ENCODE measurements at places on chromosomes 5 and 9.

DNA sequence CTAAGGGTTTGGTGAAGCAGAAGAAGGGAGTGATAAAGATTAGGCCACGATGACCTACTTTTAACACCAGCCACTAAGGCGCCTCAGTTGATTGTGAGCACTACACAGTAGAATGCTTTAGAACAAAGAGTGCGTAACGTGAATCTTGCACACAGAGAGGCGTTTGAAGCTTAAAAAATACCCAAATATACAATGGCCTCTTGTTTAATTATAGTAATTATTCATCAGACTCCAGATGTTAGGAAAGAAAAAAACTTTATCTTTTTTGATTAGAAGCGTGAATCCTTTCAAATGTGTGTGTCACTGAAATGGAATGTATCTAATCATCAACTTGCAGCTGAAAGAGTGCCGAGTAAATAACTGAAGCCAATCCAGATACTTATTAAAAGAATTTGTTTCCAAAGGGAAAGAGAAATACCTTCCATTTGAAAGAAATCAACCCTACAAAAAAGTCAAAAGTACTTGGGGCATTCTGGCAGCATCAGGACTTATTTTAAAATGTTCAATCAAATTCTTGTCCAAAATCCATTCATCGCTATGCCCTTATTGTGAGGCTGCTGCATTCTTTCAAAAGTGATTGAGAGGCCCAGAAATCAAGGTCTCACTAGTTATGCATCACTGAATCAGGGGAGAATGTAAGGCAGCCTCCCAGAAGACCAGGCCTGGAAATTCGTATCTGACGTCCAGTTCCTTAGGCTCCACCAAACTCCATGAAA, 337.5 kb downstream of the ZNF608 start:
- no peak for DNase-seq

- DNase-seq, result no peak
Observed at GRCh38 chr9:81789721-81790120, 100.4 kb upstream of the TLE1 start.

- DNase-seq, result no peak
Observed at GRCh38 chr5:5421149-5421960, 1.1 kb upstream of the ICE1 start.

- no peak for DNase-seq
Observed at GRCh38 chr5:133253671-133254070, 201.9 kb downstream of the HSPA4 start.

DNA sequence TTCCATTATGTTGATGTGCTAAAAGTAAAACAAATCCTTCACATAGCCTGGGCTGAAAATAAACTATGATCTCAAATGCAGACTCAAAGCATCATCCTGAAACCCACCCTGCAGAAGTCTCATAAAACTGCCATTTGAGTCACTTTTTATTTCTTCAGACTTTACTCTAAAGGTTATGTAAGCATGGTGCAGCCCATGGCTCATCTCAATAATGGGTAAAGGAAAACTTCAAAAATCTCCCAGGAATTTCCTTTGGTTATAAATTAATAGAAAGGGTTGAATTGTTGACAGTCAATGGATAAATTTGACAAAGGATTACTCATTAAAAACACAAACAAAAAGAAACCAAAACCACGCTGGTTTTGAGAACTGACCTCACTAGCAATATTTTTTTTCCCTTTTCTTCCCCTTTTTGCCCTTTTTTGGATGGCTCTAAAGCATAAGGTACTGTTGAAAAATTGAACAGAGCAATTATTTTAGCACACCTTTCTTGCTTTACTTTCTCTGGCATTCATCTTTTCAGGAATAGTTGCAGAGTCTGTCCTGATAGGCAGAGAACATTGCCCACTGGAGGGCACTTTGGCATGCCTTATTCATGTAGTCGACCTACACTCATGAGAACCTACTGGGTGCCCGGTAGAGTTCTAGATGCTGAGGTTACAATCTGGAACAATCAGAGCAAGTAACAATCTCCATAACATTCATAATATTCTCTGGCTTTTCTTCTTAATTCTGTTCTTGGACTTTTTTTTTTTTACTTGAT, 191.4 kb downstream of the TMEM167A start:
- DNase-seq, result no peak

DNA sequence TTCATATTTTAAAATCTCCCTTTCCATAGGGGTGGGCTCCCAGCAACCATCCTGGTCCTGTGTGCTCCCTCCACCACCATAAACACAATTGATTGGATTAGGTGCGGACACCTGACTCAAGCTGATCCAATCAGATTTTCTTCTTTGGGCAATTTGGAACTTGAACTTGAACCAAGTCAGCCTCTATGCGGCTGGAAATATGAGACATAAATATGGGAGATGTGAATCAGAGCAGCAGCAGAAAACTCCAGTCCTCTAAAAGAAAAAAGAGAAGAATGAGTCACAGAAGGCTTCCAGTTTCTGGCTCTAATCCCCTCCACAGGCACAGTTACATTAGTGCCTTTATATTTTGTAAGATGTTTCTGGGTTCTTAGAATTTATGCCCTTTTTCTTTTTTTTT, 306.6 kb downstream of the MLLT3 start:
- no peak for DNase-seq

DNA sequence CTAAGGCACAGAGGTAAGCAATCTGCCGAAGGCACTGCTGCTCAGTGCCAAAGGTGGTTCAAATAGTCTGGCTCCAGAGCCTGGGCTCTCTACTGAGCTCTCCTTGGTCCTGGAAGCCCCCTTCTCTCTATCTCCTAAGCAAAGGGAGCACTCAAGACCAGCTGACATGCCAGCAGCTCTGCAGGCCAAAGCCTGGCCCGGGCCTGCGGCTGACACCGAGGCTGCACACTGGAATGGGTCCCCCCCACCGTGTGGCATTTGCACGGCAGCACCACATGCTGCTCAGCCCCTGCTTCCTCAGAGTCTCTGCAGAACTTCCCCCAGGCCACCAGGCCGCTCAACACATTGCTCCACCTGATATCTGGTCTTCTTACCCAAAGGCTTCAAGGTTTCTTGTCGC, 57.8 kb upstream of the GOLPH3 start:
- DNase-seq, result no peak

- DNase-seq, result no peak
Observed at GRCh38 chr5:158049459-158049858, 190.5 kb upstream of the CLINT1 start.

DNA sequence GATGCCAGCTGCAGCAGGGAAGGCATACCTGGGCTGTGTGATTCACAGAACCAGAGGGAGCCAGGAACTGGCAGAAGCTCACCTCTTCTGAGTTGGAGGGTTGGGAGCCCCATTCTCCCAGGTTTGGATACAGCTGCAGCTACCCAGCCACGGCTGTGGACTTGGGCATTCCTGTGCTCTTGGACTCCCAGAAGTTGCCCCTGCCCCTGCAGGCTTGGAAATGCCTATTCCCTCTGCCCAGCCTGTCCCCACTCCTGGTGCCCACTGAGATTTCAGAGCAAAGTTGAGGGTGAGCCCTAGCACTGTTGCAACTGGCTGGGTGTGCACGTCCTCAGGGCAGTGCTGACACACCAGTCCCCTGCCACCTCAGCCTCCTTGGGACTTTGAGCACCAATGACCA, 489.7 kb downstream of the SLCO4C1 start:
- no peak for DNase-seq

DNA sequence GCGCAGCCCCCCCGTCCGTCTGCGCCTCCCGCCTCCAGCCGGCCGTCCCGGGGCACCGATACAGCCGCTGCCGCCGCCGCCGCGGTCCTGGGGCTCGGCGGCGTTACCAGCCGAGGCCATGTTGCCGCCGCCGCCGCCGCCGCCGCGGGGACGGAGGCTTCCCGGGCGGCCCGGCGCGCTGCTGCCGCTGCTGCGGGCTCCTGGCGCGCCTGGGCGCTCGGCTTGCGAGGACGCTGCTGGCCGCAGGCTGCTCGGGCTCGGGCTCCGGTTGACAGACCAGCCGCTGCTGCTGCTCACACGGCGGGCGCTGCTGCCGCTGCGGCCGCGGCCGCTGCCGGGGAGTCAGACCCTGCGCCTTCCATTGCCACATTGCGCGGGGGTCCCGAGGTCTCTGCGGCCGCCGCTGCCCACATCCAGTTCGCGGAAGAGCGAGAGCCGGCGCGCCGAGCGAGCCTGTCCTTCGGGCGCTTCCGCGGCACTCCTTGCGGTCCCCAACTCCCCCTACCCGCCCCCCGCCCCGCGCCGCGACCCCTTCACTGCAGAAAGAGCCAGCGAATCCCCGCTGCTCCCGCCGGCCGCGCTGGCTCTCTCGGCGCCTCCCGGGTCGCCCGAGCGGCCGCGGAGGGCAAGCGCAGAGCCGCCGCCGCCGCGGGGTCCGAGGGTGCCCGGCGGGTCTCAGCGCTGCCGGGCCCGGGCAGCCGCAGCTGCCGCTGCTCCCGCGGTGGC, 8.4 kb downstream of the PTCH1 start:
- DNase-seq, result peak; percentile 17

DNA sequence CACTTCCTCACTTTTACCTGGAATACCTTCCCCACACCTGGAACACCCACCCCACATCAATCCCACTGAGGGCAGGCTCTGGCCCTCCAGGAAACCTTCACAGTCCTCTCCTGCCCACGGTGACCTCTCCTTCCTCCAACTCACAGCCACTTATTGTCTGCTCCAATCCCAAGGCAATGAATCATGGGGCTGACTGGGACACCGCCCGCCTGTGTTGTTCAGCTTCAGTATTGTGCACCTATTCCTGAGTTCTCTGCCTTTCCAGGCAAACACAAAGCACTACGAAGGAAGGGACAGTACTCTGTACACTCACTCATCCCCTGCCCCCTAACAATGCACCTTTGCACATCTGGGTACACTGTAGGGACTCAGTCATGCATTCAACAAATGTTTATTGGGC, 7.3 kb downstream of the PCDH1 start:
- no peak for DNase-seq

- no peak for DNase-seq
Observed at GRCh38 chr5:20041326-20042274, 53.6 kb upstream of the CDH18 start.

DNA sequence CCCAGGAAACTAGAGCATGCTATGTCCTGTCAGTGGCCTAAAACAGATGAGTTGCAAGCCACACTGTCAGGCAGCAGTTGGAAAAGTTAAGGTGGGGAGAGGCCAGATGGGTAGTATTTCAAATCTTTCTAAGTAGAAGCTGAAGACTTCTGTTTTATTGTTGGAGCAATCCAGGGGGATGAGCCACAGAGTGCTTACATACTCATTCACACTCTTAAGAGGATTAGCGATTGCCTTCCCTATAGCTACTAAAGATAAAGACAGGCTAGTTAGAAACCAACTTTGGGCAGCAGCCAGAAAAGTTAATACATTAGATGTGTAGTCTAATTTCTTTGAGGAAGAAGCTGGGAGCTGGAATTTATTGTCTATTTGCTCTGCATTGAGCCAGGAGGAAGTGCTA, 61.7 kb upstream of the ELAVL2 start:
- no peak for DNase-seq

DNA sequence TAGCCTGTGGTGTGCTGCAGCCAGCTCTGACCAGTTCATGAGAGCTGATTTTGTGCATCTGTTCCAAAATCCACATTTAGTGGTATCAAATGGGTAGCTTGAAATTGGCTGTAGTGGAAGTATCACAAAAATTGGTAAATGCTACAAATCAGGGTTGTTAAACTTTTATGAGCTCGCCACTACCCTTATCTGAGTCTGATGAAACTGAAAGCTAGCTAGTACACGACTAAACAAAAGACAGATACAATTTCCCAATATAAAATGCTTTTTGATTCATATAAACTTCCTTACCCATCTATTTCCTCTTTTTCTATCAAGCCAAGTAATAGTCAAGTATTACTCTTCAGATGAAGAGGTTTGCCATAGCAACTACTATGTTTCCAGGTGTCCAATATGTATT, 392.0 kb downstream of the TMEM161B start:
- no peak for DNase-seq

DNA sequence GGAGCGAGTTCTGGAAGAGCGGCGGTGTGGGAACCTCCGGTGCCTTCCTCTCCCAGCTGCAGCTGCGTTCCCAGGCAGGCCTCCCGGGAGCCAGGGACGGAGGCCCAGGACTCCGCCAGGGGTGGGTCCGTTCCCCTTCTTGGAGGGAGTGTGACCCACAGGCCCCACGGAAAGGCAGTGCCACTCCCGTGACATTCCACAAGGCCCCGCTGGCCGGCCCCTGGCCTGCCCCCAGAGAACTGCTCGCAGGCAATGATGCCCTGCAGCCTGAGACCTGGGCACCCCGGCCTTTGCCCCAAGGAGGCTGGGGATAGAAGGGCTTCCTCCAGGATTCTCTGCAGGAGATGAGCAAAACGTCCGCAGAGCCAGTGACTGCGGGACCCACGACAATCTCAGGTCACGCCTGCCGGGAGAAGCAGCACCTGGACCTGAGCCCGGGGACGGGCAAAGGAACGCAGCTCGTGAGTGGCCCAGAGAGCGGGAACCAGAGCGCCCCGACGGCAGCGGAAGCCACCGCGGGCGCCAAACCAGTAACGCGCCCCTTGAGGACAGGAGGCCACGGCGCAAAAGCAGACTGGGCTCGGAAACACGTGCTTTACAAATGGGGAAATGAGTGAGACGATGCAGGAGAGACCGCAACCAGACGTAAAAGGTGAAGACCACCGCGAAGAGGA, 9.3 kb downstream of the OBP2B start:
- peak; percentile 9 for DNase-seq

DNA sequence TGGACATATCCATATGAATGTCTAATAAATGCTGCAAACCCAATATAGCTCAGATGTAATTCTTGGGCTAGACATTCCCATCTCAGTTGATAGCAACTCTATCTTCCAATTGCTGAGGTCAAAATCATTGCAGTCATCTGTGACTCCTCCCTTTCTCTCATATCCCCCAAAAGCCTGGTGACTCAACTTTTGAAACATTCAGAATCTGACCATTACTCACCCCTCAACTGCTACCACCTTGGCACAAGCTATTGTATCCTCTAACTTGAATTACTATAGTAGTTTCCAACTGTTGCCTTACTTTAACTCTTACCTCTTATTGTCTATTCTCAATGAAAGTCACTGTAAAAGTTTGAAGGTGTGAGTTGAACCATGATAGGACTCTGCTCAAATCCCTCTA, 600.1 kb upstream of the RGMB start:
- no peak for DNase-seq

- no peak for DNase-seq
Observed at GRCh38 chr9:89923961-89924504, 319.2 kb downstream of the GADD45G start.

DNA sequence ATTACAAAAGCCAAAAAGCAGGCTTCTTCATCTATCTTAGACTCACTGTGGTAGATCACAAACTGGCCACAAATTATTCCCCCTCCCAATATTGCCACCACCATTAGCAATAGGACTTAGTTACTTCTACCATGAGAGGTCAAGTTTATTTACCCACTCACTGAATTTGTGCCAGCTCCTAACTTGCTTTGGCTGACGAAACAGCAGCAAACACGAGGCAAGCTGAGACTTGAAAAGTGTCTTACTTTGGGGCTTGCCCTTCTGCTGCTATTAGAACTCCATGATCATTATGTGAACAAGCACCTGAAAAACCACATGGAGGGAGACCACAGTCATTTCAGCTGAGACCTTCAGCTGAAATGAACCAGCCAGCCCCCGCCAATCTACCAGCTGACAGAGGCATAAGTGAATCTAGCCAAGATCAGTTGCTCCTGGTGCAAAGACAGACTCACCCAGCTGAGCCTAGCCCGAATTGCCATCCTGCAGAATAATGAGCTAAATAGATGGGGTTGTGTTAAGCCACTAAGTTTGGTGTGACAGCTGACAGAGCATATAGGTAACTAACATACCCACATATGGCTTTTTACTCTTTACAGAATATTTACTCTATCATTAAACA, 5.7 kb downstream of the WDR41 start:
- DNase-seq, result no peak
